ENCODE measurements at places on chromosomes 7 and 10. TPM values are rescaled to one million over a fixed set of nuclear protein-coding genes. Genes with fewer than 3 reads are reported as not detected.

DNA sequence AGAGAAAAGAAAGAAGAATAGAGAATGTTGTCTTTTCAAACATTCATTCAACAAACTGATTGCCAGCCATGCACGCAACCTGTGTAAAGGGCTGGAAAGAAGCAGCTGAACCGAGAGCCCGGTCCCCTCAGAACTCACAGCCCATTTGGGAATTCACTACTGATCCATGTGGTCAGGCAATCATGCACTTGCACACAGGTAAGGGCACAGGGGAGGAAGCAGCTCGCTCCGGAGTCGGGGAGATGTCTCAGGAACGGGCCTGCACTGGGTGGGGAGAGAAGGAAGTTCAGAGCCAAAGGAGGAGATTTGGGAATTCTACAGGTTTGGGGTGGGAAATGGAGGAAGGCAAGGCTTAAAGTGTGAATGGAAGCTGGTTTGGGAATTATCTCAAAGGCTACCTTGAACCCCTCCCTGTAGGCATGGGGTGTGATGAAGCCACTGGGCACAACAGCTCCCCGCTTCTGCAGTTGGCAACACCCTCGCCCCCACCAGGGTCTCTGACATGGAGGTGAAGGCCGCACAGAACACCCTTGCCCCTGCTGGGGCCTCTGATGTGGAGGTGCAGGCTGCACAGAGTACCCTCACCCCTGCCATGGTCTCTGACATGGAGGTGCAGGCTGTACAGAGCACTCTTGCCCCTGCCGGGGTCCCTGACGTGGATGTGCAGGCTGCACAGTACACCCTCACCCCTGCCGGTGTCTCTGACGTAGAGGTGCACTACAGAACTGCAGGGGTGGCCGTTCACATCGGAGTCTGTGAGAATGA lies 194.4 kb upstream of the RNF32 start:
- H3K4me3 ChIP-seq, result no peak overlapping the region
- no peaks in the 10 kb centered on the region for H3K36me3 ChIP-seq
- H3K27me3 ChIP-seq, result no peaks in the 10 kb centered on the region

GRCh38 chr7:158061026-158061630 lies 526.5 kb downstream of the PTPRN2 start:
- peak; percentile 33 for DNase-seq
- H3K4me3 ChIP-seq, result no peak overlapping the region
- H3K27me3 ChIP-seq, result no peaks in the 10 kb centered on the region
- H3K27ac ChIP-seq, result no peak overlapping the region

- H3K27me3 ChIP-seq, result no peaks in the 10 kb centered on the region
- H3K4me3 ChIP-seq, result no peak overlapping the region
- DNase-seq, result no peak
- H3K27ac ChIP-seq, result no peak overlapping the region
These were observed 135.7 kb upstream of the RNF32 start for GRCh38 chr7:156504687-156505545.

Gene TMEM139
- 25.1 TPM for total RNA-seq

- no peaks in the 10 kb centered on the region for H3K4me1 ChIP-seq
- DNase-seq, result no peak
- no peaks in the 10 kb centered on the region for H3K36me3 ChIP-seq
- H3K27ac ChIP-seq, result no peak overlapping the region
- no peak overlapping the region for H3K4me3 ChIP-seq
These were observed 466.0 kb downstream of the KIF20B start for GRCh38 chr10:90167174-90168064.

- no peaks in the 10 kb centered on the region for H3K36me3 ChIP-seq
- DNase-seq, result no peak
- H3K27me3 ChIP-seq, result no peaks in the 10 kb centered on the region
These were observed 386.2 kb downstream of the KCNMA1 start for GRCh38 chr10:77251297-77252013.

Gene XRCC2
- total RNA-seq, result 0.46 TPM

GRCh38 chr7:7693881-7694280 lies 24.5 kb downstream of the RPA3 start:
- DNase-seq, result no peak
- no peaks in the 10 kb centered on the region for H3K36me3 ChIP-seq
- peaks cover 4% of the 10 kb centered on the region for H3K4me1 ChIP-seq
- H3K27me3 ChIP-seq, result no peaks in the 10 kb centered on the region
